Dermis microvascular lymphatic vessel endothelial cell (primary cell): ENCODE measurements at places on chromosomes 2 and 18.
A peak's percentile ranks its signal among the peaks of the same experiment; 100 is the strongest.

DNA sequence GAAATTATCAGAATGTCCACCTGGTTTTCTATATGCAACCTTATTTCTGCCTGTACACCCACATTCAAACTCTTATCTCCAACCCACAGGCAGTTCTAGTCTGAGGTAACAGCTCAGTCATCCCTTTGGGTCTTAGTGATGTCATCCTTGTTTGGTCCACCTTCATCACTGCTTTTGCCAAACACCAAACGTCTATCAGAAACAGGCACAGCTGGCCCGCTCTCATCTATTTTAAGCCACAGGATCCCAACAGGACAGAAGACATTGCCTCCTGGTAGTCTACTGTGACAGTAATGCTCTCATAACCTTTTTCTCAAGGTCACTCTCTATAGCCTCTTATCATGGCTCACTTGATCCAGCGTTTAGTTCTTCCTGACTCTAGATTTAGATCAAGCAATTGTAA is 99.0 kb upstream of the CHAC2 start:
- no peak for DNase-seq

DNA sequence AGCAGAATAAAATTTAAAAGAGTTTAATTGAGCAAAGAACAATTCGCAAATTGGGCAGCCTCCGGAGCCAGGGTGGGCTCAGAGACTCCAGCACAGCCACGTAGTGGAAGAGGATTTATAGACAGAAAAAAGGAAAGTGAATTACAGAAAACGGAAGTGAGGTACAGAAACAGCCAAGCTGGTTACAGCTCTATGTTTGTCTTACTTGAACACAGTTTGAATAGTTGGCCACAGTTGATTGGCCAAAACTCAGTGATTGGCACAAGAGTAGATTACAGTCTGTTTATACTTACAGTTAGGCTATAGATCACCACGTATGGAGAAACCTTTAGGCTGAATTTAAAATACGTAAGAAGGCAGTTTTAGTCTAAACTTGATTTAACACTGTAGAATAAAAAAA is 78.8 kb upstream of the NEDD4L start:
- no peak for DNase-seq

DNA sequence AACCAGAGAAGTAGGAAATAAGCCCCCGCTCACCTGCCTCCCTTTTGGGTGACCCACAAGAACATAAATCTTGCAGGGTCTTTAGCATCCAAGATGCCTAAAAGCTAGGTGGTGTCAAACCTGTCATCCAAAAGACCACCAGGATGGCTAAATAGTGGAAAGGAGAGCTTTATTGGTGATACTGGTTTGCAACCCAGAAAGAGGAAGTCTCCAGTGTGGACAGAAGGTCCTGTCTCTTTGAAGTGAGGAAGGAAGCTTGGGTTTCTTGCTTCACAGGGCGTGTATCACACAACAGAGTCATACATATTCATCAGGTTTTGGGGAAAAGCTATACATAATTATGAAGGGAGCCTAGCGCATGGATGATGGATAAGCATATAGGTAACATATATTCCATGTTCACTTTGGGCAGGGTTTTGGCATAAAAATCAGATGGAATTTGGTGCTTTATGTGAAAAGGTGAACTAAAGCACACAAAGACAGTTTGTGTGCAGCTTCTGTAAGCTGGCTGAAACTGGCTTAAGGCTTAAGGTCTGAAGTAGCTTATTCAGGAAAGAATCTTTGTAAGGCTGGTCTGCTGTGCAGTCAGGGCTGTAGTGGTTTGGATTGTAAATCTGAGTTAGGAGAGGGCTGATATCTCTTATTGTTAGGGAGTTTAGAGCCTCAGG is 102.2 kb upstream of the MSH2 start:
- DNase-seq = no peak

GRCh38 chr2:215760557-215760956 is 252.8 kb downstream of the MREG start:
- peak; percentile 62 for DNase-seq

- no peak for DNase-seq
Observed at GRCh38 chr18:3401669-3402620, 48.0 kb upstream of the TGIF1 start.
